GM06990 (cell line): ENCODE measurements at places on chromosomes 3 and 15.
A peak's percentile ranks its signal among the peaks of the same experiment; 100 is the strongest.

DNA sequence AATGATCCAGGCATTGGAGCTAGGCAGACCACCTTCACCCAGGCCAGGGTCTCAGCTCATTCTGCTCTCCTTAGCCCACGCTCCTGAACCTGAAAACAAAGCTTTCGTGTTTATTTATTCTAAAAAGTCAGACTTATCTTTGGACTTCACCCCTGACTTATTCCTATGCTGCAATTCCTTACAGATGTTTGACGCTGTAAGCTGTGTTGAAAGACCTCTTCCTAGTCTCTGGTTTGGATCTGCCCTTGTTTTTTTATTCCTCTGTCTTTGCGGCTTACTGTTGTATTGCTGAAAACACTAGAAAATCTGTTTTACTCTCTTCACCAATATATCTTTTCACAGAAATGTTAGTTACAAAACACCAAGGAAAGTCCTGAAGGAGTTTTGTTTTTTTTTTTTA, 40.5 kb upstream of the LDHAL6B start:
- DNase-seq = no peak

GRCh38 chr3:18483226-18483625, 58.1 kb upstream of the SATB1 start:
- no peak for DNase-seq

- DNase-seq = no peak
These were observed 56.7 kb downstream of the DRD3 start for GRCh38 chr3:114122027-114122709.

DNA sequence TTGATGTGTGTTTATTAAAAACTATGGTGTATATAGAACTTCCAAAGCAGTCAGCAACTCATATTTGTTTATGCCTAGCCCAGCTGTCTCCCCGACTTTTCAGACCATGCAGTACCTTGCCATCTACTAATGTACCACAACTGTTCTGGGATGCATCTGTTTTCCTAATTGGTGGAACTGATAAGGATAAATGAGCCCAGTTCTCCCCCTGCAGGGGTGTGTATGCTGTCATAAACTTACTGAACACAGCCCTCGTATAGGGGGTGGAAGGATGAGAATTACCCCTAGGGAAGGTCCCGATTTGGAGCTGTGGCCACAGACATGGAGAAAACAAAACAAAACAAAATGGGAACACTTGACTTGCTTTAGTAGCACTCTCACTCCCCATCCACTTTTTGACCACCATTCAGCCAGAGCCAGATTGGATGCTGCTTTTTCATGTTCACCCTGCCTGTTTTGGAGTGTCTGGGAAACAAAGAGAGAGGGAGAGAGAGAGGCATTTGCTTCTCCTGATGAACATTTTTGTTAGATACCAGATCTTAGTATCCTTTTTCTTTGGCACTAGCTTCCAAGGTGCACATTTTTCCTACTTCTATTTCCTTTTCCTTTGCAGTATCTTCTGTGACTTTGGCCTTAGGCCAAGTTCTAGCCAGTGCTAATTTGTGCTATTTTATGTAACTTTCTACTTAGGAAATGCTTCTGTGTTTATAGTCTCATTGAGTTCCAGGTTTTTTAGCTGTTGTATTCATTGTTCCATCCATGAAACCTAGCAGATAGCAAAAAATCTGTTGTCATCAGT, 29.1 kb downstream of the CADM2 start:
- DNase-seq = no peak

DNA sequence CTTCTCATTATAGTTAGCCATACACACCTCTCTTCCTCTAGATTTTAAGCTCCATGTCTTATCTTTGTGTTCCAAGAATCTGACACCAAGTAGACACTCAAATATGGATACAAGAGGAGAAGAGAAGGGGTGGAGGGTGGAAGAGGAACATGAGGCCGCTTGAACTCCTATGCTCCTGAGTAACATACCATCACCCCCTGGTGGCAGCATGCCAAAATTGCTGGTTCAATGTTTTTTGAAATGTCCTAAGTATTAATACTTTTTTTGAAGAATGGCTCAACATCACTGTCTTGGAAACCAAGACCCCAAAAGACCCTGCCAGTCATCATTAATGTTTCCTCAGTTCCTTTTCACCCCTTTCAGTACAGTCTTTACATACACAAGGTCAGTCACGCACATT, 71.8 kb upstream of the HACD2 start:
- DNase-seq = no peak

- no peak for DNase-seq
These were observed 3.5 kb downstream of the SLITRK3 start for GRCh38 chr3:165192610-165193192.

GRCh38 chr3:24027946-24028345, 82.9 kb downstream of the NR1D2 start:
- no peak for DNase-seq

GRCh38 chr3:183502237-183503181, 53.0 kb downstream of the KLHL6 start:
- no peak for DNase-seq

DNA sequence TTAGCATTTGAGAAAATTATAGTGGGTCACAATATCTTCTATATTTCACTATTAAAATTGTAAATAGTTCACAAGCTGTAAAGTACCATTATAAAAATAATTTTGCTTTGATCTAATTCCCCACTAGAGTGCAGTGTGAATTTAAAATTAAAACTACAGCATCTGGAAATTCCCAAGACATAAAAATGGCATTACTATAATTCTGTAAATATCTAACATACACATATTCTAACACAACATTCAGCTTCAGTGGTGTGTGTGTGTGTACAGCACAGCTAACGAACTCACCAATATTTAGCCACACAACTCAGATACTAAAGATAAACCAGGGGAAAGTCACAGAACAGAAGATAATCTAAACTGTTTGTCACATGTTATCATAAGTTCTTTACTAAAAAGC, 424.9 kb upstream of the ZNF385D start:
- DNase-seq = no peak

DNA sequence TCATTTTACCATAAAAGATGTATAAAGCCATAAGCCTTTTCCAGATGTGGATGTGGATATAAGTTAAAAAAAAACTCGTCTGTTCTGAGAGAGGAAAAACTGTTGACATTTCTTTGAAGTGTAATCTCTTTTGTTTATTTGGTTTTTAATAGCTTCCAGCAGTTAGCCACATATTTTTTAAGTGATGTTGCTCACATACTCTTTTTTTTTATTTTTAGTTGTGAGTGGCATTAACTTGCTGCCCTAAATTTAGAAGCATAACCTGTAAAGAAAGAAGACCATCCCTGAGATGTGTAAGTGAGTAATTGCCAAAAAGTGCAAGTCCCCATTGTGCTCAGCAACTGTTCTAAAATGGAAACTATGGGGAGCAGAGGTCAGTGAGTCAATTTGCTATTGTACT, 415.9 kb upstream of the MDFIC2 start:
- DNase-seq = no peak

GRCh38 chr3:52983828-52984227, 62.0 kb downstream of the SFMBT1 start:
- peak; percentile 15 for DNase-seq

DNA sequence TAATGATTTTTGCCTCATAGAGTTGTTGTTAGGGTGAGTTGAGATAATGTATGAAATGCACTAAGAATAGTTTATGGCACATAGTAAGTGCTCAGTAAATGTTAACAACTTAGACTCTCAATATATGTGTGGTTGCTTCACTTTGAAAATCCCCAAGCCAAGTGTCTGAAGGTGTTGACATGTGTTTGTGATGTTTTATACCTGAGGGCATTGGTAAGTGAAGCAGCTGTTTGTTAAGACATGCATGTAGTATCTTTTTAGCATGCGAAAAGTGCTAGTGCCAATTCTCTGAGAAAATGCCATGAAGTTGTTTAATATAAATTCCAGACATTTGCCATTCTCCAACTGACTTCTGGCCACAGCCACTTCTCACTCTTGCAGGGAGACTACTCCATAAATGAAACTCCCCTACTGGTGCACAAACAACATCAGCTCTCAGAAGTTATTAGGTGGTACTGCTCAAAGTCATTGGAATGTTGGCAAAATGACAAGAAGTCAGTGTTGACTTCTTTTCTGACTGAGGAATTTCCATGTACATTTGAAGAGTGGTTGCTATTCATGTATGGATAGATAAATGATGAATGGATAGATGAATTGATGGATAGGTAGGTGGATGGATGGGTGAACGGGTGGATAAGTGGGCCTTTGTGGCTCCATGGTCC, 103.6 kb upstream of the NUDT16 start:
- no peak for DNase-seq

DNA sequence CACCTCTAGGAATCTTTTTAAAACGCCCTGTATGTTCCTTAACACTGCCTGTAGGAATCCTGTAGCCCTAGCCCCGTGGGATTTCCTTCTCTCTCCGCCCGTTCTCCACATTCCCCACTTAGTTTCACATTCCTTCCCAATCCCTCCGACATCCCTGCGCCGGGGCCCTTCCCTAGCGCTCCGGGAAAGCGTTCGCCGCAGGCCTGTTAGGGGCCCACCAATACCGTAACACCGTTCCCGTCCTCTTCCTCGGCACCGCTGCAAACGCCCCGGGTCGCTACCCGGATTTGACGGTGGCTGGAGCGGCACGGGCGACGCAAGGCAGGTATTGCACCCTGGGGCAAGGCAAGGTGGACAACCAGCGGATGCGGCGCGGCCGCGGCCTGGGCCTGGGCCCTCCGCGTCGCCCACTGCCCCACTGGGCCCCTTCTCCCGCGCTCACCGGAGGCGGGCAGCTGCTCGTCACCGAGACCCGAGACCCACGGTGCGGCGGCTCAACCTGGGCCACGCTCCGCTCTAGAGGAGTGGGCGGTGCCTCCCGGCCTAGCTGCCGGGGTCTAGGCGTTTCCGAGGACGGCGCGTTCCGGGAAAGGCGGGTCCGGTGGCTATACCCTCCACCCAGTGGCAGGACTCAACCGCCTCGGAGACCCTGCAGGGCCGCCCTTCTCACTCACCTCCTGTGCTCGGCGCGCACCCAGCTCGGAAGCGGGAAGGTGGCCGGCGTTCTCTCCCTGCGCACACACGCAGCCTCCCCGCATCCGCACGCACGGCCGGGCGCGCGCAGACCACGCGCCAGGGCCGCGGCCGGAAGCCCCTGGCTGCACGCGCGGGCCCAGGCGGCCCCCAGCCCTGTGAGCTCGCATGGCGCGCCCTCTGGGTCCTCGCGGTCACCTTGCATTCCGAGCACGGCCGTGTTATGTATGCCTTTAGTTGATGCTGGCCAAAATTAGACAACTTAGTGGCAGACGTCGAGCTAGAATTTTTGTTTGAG, at the start of gene B3GALNT1:
Gene B3GALNT1 (minus strand): TSS at position 789 of the 991 bp plus-strand sequence. CDS start 18,595 bp downstream, outside the sequence.
- DNase-seq = peak; percentile 70

GRCh38 chr15:41659190-41659589, 1.0 kb upstream of the MGA start:
- DNase-seq = no peak

GRCh38 chr3:126373682-126374601, 16.7 kb upstream of the KLF15 start:
- DNase-seq = no peak

DNA sequence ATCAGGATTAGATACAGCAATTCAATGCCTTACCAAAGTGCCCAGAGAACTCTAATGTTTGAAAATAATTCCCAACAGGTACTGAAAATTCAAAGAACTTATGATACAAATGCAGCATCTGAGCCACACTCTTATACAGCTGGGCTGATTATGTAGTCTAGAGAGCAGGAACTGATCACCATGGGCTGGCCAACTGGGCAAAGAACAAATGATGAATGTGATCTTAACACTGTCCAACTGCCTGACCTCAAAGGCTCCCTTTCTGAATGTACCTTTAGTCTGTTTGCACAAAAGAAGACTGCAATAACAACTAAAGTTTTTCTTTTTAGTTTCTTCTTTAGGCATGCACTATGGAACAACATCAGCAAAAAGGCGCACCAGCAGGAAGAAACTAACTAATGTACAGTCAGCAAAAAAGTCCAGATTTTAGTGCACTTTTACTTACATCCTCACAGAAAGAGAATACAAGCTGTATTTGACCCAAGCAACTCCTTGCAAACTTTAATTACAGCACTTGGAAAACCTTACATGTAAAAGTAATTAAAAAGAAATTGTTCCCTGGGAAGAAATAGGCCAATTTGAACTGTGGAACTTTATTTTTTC, 1095.1 kb downstream of the IGSF11 start:
- DNase-seq = no peak

GRCh38 chr3:166005126-166005525, 167.9 kb upstream of the BCHE start:
- no peak for DNase-seq

DNA sequence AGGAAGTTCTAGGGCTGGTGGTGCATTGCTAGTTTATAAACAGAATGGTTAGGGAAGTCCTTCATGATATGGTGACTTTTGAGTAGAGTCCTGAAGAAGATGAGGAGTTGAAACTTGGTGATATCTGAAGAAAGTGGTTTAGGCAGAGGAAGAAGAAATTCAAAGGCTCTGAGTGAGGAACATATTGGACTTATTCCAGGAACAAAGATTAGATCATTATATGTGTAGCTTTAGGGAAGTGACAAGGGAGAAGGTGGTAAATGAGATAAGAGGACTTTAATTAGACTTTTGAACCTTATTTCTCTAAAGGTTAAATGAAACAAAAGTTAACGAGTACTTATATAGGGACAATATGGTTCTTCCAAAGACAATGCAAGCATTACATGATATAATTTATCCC, 286.7 kb downstream of the DOCK3 start:
- no peak for DNase-seq

DNA sequence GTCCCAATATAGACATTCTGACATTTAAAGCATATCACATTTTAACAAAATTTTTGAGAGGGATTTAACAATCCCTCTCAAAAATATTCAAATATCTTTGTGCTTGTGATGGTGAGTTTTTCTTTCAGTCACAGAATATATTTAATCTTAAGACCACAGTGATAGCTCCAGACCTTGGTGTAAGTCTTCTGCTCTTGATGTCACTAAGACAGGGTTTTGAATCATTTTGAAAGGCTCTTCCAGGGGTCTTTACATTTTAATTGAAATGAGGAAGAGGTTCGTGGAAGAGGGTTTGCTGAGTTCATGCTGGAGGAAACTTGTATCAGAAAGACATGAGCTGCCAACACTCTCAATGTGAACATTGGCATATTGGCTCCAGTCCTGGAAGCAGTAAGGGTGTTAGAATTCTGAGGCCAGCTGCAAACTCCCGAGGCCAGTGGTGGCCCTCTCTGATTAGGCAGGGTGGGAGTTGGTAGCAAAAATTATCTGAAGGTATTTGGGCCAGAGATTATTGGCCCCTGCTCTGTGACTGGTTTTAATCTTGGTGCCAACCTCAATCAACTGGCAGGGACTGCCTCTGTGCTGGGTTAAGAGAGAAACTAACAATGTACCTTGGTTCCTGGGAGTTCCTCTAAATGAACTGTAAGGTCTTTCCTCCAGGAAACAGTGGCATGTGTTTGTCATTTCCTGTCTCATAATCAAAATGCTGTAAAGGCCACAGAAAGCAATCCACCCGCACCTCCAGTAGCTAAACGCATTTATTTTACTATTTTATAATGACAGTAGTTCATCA, 5.3 kb downstream of the POU1F1 start:
- DNase-seq = no peak

GRCh38 chr3:145490088-145491048, 670.6 kb downstream of the PLOD2 start:
- DNase-seq = no peak

GRCh38 chr15:27884726-27885125, 214.4 kb downstream of the OCA2 start:
- DNase-seq = no peak

GRCh38 chr15:99070208-99070607, 34.7 kb upstream of the SYNM start:
- DNase-seq = no peak
